ENCODE measurements at places on chromosomes 1 and 21. TPM values are rescaled to one million over a fixed set of nuclear protein-coding genes. Genes with fewer than 3 reads are reported as not detected.

AMY2A gene
- not detected for total RNA-seq

FAM177B gene
- total RNA-seq, result not detected

TAL1 gene
- 0.08 TPM for total RNA-seq

PDE4B gene
- 2.3 TPM for total RNA-seq

ERICH3 gene
- not detected for total RNA-seq

IQGAP3 gene
- total RNA-seq, result 28.7 TPM
